ENCODE measurements at places on chromosomes 1 and 21.

DNA sequence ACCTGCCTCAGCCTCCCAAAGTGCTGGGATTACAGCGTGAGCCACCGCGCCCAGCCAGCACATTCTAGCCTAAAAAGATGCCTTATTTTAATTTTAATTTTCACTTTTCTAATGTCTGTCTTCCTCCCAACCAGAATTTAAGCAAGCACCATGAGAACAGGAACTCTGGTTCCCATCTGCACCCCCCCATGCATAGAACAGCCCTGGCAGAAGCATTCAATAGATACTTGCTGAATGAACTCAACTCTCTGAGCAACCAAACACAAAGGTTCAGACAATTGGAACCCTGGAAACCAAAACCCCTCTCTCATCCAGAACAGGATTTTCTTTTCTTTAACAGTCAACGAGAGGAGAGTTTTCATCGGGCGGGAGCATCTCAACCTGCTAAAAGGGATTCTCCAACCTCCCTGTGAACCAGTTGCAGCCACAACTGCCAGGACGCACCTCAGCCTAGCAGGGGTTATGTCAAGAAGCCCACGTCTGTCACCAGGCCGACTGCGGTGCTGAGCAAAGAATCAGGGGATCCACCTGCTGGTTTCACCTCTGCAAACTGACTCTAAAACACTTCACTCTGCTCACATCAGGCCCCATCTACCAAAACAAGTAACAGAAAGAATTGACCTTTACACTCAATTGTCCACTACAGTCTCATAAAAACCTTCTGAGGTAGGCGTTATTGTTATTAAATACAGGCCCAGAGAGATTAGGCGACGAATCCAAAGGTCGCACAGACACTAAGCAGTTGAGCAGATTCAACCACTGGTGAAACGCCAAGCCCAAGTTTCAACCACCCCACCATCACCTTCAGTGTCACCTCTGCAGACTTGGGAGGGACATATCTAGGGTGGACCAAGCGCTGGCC, 1.7 kb downstream of the KIAA2013 start:
- DNase-seq, result no peak

DNA sequence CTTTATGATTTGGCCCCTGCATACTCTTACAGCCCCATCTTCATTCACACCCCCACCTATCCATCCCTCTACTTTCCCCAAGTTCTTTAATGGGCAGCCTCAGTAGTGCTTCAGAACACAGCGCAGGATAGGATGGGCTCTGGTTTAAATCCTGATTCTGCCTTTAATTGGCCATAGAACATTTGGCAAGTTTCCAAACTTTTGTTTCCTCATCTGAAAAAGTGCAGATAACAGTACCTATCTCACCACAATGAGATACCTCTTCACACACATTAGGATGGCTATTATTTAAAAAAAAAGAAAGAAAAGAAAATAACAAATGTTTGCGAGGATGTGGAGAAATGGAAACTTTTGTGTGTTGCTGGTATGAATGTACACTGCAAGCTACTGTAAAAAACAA, 142.5 kb upstream of the VANGL1 start:
- DNase-seq, result no peak

DNA sequence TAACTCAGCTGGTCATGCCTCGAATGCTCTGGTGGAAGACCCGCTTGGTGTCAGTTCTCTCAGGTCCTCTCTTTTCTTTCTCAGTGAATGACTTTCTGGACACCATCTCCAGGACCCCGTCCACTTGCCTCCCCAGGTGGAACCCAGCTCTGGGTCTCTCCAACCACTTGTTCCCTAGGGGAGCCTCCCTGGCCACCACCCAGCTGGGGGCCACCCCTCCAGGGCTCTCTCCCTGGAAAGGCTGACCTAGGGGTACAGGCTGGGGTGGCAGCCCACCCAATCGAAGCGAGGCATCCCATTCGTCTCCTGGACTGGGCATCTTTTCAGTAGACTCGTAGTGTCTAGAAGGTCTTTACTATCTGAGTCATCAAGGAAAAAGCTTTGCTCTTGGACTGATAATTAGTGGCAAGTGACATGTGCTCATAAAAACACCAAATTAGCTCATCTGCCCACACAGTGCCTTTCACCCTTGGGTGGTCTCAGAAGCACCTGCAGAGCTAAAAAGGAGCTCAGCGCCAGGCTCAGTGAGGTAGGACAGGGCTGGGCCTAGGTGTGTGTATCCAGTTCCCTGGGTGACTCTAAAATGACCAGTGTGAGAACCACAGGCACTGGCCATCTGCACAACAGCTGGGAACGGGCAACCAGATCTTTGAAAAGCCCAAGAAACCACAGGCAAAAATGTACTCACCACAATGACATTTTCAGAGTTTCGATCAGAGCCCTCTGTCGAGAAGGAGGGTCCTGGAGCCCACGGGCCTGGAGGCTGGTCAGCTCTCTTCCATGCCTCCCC, 2.4 kb upstream of the PDXK start:
- no peak for DNase-seq

DNA sequence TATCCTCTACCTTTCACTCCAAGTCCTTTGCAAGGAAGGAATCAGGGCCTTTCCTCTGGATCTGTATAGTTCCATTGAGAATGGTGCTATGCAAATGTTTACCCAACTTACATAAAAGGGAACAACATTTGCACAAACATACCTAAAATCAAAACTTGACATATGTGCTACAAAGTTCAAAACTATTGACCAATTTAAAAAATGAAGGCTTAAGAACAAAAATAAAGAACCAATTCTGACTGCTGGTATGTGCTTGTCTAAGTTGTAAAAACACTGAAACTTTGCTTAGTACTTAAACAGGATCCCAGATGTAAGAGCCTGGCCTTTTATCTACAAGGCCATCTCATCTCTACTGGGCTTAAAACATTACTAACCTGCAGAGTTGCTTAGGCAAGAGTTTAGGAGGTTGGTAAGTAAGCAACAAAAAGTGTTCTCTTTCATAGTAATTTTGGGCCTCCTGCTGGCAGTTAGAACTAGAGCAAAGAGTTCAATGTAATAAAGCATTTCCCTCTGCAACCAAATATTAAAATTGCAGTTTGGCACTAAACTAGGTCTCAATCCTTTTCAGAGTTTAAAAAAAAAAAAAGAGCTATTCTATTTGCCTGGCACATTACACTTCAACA, 2.0 kb downstream of the SCMH1 start:
- DNase-seq, result no peak

DNA sequence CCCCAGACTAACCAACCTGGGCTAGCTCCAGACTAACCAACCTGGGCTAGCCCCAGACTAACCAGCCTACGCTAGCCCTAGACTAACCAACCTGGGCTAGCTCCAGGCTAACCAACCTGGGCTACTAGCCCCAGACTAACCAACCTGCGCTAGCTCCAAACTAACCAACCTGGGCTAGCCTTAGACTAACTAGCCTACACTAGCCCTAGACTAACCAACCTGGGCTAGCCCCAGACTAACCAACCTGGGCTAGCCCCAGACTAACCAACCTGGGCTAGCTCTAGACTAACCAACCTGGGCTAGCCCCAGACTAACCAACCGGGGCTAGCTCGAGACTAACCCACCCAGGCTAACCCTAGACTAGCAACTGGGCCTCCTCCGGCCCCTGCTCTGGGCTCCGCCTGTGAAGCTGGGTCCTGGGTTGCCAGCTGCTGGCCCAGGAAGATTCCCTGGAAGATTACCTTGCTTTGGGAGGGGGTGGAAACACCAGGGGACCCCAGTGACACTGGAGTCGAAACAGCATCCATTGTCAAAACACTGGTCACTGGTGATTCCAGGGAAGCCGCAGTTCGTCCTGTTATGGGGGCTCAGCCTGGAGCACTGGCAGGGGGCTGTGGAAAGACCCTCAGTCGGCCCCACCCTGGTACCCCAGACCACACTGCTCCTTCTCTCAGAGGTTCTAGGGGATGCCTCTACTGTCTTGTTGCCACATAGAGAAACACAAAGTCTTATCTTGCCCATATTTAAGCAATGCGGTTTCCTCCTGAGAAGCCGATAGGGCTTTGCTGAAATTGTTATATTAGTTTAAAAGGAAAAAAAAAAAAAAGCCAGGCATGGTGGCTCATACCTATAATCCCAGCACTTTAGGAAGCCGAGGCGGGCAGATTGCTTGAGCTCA, 1.1 kb downstream of the TFF2 start:
- DNase-seq, result no peak

- no peak for DNase-seq
These were observed 44.3 kb downstream of the SLC16A1 start for GRCh38 chr1:112911506-112912220.

- DNase-seq, result no peak
These were observed 5.9 kb upstream of the KIF26B start for GRCh38 chr1:245148861-245149260.

- peak; percentile 47 for DNase-seq
These were observed 80.2 kb upstream of the ACTL8 start for GRCh38 chr1:17674726-17675500.

- no peak for DNase-seq
These were observed 1.7 kb downstream of the CSF1 start for GRCh38 chr1:109912214-109912861.

GRCh38 chr1:207867136-207868109, 43.5 kb downstream of the CD34 start:
- peak; percentile 63 for DNase-seq

DNA sequence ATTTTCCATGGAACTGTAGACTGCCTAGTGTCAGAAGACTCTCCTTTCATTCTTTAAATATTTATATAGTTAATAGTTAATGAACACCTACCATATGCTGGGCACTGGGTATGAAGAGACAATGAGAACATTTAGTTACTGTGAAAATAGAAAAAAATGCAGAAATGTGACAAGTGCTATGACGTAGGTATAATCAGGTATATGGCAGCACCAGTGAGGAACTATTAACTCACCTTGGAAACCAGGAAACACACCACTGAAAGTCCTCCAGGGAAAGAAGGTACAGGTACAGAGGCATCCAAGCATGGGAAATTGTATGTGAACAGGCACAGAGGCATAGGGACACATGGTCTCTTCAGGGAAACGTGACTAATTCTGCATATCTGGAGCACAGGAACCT, 42.3 kb downstream of the DPT start:
- no peak for DNase-seq

GRCh38 chr1:212630158-212630900, 21.8 kb downstream of the ATF3 start:
- peak; percentile 93 for DNase-seq

Data from suppressor macrophage treated with lipopolysaccharide for 4 hours (primary cell).